ENCODE measurements at places on chromosomes 4 and X. TPM values are rescaled to one million over a fixed set of nuclear protein-coding genes. Genes with fewer than 3 reads are reported as not detected.

The IL21 gene
- total RNA-seq = not detected

The ADRA2C gene
- 11.7 TPM for total RNA-seq

The RHOXF2B gene
- total RNA-seq = not detected

The ETDB gene
- total RNA-seq = not detected

The CT83 gene
- total RNA-seq = not detected

- DNase-seq = peak; percentile 58
Observed at GRCh38 chr4:155025762-155026457, 182.5 kb upstream of the NPY2R start.

GRCh38 chr4:1033840-1034551 lies 22.6 kb downstream of the FGFRL1 start:
- DNase-seq = no peak

- no peak for DNase-seq
Observed at GRCh38 chrX:148416142-148416541, 84.3 kb upstream of the AFF2 start.

- no peak for DNase-seq
Observed at GRCh38 chr4:7427831-7428260, 6.9 kb downstream of the PSAPL1 start.

- DNase-seq = no peak
Observed at GRCh38 chr4:107304699-107305286, 268.7 kb upstream of the DKK2 start.

DNA sequence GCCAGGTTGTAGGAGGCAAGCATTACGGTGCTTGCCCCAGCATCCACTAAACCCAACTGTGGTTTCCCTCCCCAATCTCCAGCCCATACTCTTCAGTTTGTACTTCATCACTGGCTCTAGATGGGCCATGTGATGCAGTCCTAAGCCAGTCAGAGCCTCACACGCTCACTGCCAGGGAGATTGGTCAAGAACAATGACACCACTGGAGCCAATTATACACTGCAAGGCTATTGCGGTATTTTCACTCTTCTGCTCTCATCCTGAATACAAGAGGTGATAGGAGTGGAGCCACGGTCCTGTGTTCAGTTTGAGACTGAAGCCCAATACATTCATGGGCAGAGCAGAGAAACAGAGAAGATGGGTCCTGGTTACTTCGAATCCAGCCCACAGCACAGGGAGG lies 58.4 kb downstream of the SEPSECS start:
- DNase-seq = no peak

- DNase-seq = no peak
Observed at GRCh38 chr4:4428966-4429875, 42.3 kb downstream of the NSG1 start.

GRCh38 chr4:83276299-83277040 lies 8.1 kb downstream of the COQ2 start:
- DNase-seq = no peak

GRCh38 chrX:70525733-70526132 lies 81.1 kb downstream of the DLG3 start:
- peak; percentile 55 for DNase-seq

Data from Caco-2 (cell line).